ENCODE measurements at places on chromosomes 13 and 19.

GRCh38 chr13:41557719-41558118 lies 100.4 kb downstream of the RGCC start:
- DNase-seq, result no peak

DNA sequence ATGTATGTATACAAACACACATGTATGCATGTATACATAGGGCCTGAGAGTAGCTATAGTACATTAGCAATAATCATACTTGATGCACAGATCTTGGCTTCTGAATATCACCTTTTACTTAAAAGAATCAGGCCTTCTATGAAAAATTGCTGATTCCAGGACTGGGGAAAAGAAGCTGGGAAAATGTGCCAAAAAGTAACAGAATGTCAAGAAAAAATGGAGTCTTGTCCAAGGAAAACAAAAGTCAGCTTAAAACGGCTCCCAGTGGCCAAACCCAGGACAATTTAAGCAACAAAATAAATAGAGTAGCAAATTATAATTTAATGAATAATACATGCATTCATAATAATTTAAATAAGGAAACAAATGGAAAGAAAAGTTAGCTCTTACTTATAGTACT lies 2104.9 kb downstream of the PCDH9 start:
- DNase-seq, result no peak

DNA sequence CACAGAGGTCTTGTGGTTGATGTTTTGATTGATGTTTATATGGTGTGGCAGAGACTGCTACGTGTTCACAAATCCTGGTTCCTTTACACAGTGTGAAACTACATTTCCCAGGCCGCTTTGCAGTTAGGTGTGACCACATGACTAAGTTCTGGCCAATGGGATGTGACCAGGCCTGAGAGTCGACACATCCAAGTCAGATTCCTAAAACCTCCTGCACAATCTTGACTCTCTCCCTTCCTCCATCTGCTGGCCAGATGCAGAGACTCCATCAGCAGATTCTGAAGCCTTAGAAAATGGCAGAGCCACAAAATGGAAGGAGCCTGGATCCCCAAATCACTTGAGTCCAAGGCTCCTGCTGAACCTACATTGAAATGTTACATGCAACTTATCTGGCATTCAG lies 12.6 kb downstream of the CD37 start:
- no peak for DNase-seq

- no peak for DNase-seq
Observed at GRCh38 chr19:52592301-52592700, 22.2 kb downstream of the ZNF701 start.

DNA sequence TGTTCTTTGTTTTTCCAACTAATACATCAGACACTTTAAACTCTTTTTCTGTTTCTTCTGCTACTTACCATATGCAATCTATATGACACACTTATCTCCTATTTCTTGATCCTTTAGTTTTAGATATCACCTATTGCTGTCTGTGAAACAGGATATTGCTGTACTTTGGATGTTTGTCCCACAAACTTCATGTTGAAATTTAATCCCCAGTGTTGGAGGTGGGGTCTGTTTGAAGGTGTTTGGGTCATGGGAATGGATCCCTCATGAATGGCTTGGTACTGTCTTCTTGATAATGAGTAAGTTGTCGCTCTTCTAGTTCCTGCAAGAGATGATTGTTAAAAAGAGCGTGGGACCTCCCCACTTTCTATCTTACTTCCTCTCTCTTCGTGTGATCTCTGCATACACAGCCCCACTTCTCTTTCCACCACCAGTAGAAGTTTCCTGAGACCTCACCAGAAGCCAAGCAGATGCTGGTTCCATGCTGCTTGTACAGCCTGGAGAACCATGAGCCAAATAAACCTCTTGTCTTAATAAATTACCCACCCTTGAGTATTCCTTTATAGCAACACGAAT lies 244.2 kb downstream of the NHLRC3 start:
- DNase-seq, result no peak

DNA sequence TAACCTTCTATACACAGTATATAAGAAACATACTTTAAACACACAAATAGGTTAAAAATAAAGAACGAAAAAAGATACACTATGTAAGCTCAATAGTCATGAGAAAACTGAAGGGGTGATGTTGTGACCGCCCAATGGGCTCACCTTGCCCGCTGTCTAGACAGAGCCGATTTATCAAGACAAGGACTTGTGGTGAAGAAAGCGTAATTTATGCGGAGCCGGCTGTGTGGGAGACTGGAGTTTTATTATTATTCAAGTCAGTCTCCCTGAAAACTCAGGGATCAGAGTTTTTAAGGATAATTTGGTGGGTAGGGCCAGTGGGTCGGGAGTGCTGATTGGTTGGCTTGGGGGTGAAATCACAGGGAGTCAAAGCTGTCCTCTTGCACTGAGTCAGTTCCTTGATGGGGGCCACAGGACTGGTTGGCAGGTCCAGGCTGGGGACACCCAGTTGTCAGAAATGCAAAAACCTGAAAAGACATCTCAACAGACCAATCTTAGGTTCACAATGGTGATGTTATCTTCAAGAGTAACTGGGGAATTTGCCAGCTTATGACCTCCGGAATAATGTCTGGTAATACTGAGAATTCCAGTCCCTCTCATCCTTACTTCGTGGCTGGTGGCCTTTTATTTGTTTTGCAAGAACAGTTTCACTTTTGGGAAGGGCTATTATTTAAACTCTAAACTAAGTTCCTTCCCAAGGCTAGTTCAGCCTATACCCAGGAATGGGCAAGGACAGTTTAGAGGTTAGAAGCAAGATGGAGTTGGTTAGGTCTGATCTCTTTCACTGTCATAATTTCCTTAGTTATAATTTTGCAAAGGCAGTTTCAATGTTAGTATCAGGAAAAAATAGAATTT lies 96.6 kb downstream of the UBL3 start:
- DNase-seq, result no peak
